ENCODE measurements at places on chromosomes 4 and X.

GRCh38 chr4:134189949-134190348 lies 11.6 kb downstream of the PABPC4L start:
- DNase-seq, result no peak

DNA sequence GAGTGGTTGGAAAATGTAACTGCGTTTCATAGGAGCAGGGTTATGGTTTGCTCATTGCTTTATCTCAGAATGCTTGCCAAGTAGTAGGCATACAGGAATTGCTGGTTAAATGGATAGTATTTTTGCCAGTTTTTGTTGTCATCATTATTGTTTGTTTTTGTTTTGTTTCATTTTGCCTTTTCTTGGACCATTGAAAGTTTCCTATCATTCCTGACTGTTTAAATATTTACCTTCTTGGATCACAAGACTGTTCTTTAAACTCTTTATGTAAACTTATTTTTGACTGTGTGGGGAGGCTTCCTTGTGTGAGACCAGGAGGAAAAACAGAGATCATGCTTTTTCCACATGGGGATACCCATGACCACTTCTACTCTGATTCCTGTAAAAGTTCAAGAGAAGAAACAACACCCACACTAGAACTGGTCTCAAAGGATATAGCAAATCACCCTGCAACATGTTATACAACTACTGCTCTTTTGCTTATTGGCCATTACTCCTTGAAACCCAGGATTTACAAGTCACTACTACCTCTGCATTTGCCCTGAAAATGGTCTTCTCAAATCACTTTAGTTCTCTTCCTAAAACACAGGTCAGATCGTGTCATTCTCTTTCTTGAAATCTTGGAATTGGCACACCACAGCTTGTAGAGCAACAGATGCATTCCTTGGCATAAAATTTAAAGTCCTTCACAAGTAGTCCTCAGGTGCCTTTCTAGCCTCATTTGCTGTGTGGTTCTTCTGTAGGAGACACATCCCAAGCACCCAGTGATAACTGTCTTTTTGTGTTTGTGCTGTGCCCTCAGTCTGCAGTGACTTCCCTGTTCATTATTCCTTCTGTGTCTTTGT lies 51.3 kb downstream of the FNIP2 start:
- DNase-seq, result no peak

GRCh38 chr4:76108467-76109181 lies 34.1 kb downstream of the ART3 start:
- no peak for DNase-seq

GRCh38 chrX:17854069-17854468 lies 7.0 kb downstream of the RAI2 start:
- DNase-seq, result no peak

DNA sequence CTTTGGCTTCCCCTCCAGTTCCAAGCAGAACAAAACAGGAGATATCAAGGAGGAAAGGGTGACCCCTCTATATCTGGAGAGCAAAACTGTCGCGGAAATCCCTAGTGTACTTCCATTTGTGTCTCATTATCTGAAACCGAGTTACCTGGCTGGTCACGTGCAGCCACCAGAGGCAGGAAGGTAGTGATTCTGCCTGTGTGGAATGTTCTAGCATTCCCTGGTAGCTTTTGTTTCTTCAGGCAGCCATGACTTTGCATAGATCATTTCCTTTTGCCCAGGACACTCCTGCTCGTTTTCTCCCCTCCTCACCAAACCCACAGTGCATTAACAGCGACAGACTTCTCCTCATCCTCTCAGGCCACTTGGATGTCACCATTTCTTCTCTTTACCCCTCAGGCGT lies 107.9 kb downstream of the PTTG2 start:
- DNase-seq, result no peak

- DNase-seq, result no peak
Measured at GRCh38 chr4:119189638-119190037, 22.9 kb upstream of the USP53 start.

DNA sequence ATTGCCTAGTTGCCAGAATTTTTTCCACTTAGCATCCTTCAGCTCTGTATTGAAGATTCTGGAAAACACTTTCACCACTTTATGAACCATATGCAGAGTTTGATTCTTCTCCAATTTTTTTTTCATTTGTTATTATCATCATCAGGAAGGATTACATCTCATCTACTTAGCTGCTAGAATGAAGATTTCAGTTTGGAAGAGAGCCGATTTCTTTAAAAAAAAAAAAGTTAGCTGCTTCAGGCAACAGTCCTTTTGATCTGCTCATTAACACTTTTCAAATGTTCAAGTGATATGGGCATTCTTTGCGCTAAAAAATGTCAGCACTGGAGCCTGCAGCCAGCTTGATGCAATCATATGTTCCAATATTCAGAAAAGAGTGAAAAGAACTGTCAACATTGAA lies 76.2 kb downstream of the ANTXR2 start:
- no peak for DNase-seq

- no peak for DNase-seq
Measured at GRCh38 chrX:68286076-68286475, 147.2 kb downstream of the OPHN1 start.

- DNase-seq, result no peak
Measured at GRCh38 chr4:152351080-152351479, 184.8 kb downstream of the FBXW7 start.

DNA sequence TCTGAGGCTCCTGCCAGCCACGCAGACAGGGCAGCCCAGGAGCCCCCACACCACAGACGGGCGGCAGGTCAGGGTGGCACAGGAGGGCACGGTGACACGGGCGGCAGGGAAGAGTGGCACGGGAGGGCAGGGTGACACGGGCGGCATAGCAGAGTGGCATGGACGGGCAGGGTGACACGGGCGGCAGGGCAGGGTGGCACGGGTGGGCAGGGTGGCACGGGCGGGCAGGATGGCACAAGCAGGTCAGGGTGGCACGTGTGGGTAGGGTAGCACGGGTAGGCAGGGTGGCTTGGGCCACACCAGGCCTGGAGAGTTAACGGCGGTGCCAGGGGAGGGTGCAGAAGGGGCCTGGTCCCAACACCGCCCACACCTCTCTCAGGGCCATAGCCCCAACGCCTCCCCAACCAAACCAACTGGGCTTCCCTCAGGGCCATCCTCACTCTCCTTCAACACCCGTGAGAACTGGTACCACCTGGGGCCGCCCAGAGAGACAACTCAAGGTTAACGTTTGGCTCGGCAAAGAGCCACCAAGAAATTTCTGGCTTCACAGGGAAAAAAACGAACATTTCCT lies 3.4 kb downstream of the CTBP1 start:
- no peak for DNase-seq

DNA sequence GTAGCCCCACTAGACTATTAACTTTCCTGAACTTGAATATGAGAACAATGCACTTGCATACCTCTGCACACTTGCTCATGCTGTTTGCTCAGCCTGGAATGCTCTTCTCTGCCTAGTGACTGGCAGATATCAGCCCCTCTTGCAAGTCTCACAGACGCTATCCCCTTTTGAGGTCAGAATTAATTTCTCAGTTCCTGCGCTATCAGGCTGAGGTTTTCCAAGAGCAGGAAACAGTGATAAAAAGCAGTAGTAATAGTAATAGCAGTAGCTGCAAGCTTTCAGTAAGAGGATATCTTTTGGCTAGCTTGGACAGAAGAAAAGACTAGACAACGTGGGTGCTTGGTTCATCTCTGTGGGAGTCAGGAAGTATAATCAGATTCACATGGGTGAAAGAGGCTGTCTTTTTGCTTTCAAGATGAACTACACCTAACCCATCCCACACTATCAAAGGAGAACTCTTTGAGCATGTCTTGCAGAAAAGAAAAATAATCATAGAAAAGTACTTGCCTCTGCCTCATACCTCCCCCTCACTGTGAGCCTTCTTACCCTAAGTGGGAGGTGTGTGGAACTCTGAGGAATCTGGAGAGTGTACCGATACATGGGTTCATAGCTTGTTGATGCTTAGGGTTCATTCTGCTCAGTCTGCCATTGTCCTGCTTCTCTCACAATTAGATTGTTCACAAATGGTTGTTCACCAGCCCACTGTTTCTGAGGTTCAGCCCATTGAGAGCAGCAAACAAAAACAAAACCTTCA lies 11.3 kb upstream of the DRP2 start:
- DNase-seq, result no peak

DNA sequence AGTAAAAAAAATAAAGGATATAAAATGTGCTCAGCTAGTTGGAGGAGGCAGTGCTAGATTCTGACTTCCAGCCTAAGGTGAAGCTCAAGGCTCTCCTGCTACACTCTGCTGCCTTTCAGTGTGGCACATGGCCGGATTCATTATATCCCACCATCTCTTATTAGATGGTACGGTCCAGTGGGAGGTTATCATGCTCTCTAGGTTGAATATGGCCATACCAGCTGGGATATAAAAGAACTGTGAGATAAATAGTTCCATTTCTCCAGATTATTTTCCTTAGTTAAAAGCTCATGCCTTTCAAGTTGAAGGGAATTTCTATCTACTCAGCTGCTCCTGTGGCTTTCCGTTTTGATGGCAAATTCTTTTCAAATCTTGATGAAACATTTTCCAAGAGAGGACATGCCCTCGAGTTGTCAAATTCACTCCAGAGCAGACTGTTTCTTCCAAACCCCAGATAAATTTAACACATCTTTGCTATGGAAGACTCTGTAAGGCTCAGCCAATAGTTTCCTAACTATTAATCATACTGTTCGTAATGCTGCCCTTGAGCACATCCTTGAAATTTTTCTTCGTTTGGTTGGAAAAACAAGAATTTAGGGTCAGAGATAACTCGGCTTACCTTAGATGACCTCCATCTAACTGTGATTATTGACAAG lies 2.2 kb upstream of the MGARP start:
- no peak for DNase-seq

GRCh38 chr4:12580787-12581186 lies 903.4 kb downstream of the RAB28 start:
- DNase-seq, result no peak

DNA sequence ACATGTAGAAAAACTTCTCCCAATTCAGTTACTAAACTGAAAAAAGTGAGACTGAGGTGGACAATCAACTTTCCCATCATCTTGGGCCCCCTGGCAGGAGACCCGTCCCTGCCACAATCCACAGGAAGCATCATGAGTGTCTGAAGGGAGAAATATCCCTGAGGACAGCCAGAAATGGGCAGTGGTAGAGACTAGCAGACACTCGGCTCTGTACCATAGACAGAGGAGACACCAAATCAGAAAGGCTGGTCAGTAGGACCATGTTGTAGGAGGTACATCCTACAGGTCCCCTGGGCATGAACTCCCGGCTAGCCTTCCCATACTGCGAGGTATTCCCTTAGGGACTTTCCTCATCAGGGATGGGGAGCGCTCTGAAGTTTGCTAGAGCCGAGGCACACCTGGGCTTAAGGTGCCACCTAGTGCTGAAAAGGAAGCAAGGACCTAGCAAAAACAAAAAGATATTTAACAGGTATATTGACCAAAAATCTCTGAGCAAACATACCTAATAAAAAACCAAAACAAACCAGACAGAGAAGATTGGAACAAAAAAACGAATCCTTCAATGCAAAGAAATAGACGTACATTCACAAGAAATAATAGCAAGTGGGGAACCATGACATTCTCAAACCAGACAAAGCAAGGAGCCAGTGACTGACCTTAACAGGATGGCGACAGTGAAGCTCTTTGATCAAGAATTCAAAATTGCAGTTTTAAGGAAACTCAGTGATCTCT lies 55.6 kb downstream of the HAUS3 start:
- DNase-seq, result no peak

- DNase-seq, result no peak
Measured at GRCh38 chrX:47231167-47231566, 1.6 kb upstream of the USP11 start.

- DNase-seq, result no peak
Measured at GRCh38 chr4:88211473-88212252, 53.2 kb upstream of the ABCG2 start.

GRCh38 chrX:50081282-50081889 lies 119.4 kb downstream of the AKAP4 start:
- DNase-seq, result no peak

DNA sequence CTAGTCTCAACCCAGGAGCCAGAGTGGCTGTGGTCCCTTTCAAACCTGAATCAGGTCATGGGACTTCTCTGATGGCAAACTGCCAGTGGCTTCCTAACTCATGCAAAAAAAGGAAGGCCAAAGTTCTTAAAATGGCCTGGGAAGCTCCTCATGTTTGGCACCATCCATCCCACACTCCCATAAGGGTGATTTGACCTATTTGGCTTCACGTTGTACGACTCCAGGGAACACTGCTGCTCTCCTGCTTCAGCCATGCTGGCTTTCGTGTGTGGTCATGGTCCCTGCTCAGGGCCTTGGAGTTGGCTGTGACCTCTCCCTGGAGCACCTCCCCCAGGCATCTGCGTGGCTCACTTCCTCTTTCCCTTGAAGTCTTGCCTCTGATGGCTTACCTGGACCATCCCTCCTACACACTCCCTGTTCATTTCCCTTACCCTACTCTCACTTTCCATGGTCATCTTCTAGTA lies 12.8 kb upstream of the TMSB4X start:
- no peak for DNase-seq

DNA sequence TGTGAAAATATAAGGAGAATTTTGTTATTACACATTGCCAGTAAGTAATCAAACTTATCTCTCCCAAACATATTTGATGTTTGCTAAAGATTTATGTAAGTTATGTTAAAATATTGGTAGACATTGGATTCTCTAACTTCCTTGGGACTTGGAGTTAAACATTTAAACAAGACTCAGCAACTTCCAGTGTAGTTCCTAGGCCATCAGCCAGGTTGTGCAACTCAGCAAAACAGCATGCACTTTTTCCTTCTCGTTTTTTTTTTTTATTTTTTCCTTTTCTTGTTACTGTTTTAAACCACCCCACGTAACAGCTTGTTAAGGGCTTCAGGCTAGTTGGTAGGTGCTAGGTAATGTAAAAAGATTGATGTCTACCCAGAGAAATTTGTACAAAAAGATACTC lies 510.4 kb downstream of the ANKRD50 start:
- no peak for DNase-seq

DNA sequence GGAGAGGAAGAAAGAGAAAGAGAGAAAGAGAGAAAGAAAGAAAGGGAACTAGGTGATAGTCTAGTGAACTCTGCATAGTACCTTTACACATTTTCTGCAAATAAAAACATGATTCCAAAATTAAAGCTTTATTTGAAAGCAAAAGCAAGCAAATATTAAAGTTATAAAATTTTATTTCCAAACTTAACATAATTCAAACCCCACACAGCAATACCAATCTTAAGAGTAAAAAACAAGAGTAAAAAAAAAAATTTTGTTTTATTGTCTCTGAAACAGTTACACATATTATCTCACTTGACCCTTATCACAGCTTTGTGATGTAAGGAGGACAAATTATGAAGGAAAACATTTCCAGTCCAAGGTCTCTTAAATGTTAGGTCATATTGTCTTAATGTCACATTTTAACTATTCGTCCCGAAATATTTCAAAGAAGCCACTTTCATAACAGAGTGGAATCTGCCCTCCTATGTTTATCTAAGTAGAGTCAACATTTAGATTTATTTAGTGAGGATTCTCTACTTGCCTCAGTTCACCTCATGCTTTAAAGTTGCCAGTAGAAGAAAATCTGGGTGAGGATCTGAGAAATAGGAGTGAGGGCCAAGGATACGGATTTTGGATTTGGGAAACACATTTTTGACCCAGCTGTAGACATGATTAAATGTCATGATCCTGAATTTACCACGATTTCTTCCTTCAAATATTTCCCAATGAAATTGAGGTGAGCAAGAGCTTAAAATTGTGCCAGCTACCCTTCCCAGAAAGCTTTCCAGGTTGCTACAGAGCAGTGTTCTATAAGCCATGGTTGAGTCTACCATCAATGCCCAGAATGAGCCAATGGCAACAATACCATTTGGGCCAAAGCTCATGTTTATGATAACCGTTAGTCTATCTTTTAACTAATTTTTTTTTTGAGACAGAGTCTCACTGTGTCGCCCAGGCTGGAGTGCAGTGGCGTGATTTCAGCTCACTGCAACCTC lies 7.5 kb upstream of the FGA start:
- DNase-seq, result no peak

- no peak for DNase-seq
Measured at GRCh38 chr4:7862561-7863192, 77.0 kb downstream of the AFAP1 start.
